ENCODE measurements at places on chromosomes 5 and 9.
A peak's percentile ranks its signal among the peaks of the same experiment; 100 is the strongest.

GRCh38 chr9:136619742-136620440 lies 42.8 kb upstream of the EGFL7 start:
- peak; percentile 72 for DNase-seq

- DNase-seq, result no peak
These were observed 340.7 kb downstream of the TLE4 start for GRCh38 chr9:79912318-79913070.

DNA sequence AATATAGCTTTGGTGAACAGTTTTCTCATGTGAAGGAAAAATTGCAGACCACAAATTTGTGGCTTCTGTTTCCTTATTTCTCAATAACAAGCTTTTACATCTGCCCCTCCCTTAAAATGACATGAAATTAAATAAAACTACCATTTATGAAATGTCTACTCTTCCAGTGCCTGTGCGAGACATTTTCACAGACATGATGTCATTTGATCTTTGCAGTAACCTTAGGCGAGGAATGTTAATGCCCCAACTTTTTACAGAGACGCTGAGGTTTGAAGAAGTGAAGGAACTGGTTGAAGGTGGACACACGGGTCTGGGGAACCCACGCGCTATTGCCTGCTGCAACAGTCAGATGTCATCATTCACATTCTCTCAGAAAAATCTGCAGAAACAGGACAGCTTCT lies 61.5 kb downstream of the OSTF1 start:
- no peak for DNase-seq

DNA sequence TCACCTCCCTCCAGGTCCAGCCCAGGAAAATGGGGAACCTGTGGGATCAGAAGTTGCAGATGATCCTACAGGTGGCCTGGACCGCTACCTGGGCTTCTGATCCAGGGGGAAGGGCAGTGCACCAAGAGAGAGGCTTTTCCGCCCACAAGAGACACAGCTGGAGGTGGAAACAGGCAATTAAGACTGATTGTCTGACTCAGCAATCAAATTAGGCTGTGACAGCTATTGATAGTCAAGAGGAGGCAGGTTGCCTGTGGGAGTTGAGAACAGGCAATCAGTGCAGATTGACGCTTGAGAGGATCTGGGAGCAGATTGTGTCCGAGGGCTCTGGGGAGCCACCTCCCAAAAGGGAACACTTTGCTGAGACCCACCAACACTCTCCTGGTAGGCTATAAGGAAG lies 71.1 kb upstream of the SLC44A1 start:
- DNase-seq, result no peak

- no peak for DNase-seq
These were observed 78.1 kb downstream of the NDUFAF2 start for GRCh38 chr5:61023131-61023530.

DNA sequence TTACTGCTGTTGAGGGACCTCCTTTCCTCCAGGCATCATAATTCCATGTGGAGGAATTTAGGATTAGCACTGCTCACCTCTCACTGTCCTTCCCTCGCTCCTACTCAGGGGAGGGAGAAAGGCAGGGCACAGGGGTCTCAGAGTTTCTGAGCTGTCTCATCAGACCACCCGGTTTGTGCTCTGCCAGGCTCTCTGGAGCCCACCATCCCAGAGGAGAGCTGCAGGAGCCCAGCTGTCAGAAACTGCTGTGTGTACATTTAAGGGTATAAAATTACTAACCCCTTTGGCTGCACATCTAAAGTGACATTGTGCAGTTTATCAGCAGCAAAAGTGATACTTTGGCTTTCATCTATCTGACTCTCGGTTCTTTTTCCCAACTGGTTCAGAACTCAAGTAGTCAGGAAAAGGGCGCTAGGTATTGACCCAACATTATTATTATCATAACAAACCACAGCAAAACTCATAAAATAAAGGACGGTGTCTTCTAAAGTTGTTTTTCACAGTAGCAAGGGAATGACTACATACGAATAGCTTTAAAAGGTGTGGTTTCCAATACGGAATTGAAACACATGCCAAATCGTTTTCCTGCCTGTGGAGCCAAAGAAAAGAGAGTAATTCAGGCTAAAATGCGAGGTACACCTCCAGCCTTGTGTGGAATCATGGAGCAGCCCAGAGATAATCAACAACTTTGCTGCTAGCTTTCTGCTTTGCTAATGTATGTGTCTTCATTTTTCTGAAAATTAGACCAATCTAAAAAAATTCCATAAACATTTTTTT lies 348.1 kb downstream of the TMEM167A start:
- DNase-seq, result no peak

- no peak for DNase-seq
These were observed 24.7 kb downstream of the ELL2 start for GRCh38 chr5:95936812-95937397.

DNA sequence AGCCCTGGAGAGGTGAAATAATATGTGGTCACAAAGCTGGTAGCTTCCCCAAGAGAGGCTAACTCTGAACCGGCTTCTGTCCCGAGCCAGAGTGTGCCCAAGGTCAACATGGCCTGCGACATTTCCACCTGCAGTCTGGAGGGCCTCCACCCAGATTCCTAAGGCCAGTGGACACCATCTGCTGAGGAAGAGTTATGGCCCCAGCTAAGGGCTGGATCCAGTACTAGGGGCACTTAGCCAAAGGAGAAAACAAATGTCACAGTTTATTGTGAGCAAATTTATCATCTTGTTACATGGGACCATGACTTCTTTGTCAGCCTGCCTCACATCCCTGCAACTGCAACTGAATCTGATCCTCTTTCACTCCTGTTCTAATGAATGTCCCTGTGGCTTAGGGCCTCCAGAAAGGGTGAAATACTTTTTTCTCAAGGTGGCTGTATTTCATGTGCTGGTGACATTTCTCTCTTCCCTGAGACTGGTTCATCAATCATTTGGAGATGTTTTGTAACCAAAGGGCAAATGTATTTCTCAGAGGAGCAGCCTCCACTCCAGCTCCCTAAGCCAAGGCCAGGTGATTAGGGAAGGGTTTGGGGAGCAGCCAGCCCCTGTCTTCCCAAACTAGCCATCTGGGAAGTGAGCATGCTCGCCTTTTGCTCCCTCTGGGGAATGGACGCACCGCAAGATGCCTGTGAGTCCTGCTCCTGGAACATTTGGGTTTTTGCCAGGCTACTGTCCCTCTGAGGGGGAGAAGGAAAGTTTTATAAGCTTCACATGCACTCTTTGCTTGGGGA lies 148.3 kb downstream of the CMYA5 start:
- DNase-seq, result no peak

DNA sequence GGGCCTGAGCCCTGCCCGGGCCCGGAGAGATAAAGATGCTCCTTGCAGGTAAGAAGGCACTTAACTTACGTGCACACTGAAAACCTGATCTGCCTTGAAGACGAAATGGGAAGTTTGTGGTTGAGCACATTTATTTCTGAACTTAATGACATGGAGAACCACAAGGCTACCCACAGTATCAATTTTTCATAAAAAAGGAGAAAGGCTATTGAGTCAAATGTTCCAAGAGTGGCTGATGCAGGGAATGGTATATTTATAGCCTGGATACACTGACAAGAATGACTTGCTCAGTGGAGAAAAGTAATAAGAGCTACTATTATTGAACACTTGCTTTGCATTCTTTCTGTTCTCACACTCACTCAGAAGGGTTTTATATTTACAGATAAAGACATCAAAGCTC lies 419.3 kb downstream of the ACTL7B start:
- DNase-seq, result no peak

GRCh38 chr5:74476819-74477453 lies 163.6 kb downstream of the ENC1 start:
- no peak for DNase-seq

GRCh38 chr5:141328231-141328630 lies 2.1 kb upstream of the PCDHGA1 start:
- DNase-seq, result no peak

Measured in pancreas (tissue), 10 donors.